Testis (tissue), 5 donors: ENCODE measurements at places on chromosomes 12 and 14. TPM values are rescaled to one million over a fixed set of nuclear protein-coding genes. Genes with fewer than 3 reads are reported as not detected.

DNA sequence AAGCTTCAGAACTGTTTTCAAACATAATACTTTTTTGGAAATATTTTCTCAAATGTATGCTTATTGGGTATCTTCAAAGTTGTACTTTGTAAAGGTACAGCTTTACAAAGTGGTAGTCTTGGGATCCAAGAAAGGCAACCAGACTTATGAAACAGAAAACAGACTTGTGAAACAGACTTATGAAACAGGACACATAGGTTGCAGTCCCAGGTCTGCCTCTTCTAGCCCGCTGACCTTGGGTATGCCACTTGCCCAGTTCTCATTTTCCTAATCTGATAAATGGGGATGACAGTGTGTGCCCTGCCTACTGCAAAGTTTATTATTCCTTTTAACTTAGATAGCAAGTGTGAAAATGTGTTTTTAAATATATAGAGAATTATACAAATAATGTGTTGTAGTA lies 114.3 kb downstream of the KICS2 start:
- H3K27ac ChIP-seq, result no peak overlapping the region
- no peak overlapping the region for H3K4me3 ChIP-seq
- no peaks in the 10 kb centered on the region for H3K4me1 ChIP-seq

DNA sequence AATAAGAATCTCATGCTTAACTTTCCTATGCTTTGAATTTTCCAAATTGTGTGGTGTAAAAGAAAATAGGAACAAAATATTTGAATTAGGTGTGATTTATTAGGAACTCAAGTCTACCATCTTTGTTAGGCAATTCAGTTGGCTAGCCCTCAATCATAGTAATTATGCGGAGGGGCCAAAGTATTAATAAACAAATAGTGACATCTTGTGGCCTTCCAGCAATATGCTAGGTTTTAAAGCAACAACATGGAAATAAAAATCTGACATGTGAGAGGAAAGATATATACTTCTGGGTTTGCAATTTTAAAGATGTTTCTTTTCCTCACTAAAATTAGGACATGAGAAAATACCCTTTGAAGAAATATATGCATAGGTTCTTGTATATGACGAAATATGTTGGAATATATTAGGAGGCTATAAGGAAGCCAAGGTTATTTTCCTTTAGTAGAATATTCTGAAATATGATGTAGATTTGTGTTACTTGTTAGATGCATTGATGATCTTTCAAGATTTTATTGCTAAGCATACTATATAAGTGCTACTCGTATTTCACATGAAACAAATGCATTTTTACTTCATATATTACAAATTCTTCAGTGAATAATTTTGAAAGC lies 200.4 kb downstream of the PTPRO start:
- no peaks in the 10 kb centered on the region for H3K4me1 ChIP-seq
- no peak overlapping the region for H3K4me3 ChIP-seq
- H3K27me3 ChIP-seq, result no peaks in the 10 kb centered on the region
- no peak overlapping the region for H3K27ac ChIP-seq
- no peak for DNase-seq

DNA sequence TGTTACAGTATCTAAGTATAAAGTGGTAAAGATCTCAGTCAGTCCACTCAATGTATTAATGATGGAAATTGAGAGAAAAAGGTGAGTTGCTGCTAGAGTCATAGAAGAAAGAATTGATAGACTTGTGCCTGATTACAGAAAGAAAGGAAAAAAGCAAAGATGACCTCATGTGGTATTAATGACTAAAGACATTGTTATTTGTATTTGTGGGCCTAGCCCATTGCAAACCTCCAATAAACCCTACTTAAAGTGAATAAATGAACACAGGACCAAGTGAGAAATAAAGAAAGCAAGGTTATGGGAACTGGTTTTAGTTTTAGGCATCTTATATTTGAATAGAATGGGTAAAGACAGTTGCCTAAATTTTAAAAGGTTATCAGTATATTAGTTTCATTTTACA lies 105.5 kb downstream of the SYT1 start:
- no peaks in the 10 kb centered on the region for H3K36me3 ChIP-seq
- no peak for DNase-seq
- no peak overlapping the region for H3K4me3 ChIP-seq
- no peaks in the 10 kb centered on the region for H3K27me3 ChIP-seq
- H3K27ac ChIP-seq, result no peak overlapping the region
- H3K4me1 ChIP-seq, result no peaks in the 10 kb centered on the region

- DNase-seq, result no peak
- no peak overlapping the region for H3K27ac ChIP-seq
- no peak overlapping the region for H3K4me3 ChIP-seq
- H3K27me3 ChIP-seq, result no peaks in the 10 kb centered on the region
- no peaks in the 10 kb centered on the region for H3K4me1 ChIP-seq
- H3K36me3 ChIP-seq, result no peaks in the 10 kb centered on the region
Measured at GRCh38 chr12:30529489-30530269, 166.0 kb downstream of the IPO8 start.

IKBIP gene
- total RNA-seq, result 7.7 TPM

FRMD6 gene
- 71.3 TPM for total RNA-seq

GALNT16 gene
- total RNA-seq, result 5.6 TPM
